NAMALWA (cell line): ENCODE measurements at places on chromosomes 12 and 14.

- no peak for DNase-seq
Observed at GRCh38 chr12:111558107-111558376, 41.1 kb downstream of the ATXN2 start.

DNA sequence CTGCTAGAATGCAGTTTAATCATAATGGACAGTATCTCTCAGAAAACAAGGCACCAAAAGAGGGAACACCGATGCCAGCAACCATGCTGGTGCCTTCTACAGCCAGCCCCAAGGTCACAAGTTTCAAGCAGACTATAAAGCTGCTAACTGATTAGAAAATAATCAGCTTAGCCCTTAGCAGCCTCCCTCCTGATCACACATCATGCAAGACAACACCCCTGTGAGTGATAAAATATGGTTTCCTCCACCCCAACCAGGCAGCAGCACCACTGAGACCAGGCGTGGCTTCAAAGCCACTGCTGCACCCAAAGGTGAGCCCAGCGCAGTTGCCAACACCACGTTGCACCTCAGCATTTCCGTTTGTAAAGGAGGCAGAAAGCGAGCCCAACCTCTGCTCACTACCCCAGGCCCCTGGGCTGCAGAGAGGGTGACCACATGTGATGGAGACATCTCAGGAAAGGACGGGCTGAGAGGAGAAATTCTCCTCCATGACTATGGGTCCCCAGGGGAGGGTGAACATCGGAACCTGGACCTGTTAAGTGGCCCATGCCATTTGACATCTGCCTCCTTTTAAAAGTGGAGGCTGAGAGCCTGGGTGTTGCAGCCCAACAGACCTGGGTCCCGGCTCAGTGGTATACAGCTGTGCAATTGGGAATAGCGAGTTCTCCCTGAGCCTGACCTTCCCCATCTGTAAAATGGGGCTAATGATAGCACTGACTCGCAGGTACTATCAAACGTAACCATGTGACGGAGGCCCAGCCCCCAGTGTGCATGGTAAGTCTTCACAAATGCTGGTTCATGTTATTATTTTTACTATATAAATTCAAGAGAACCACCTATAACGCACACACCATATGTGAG lies 11.5 kb downstream of the ZFP36L1 start:
- no peak for DNase-seq

DNA sequence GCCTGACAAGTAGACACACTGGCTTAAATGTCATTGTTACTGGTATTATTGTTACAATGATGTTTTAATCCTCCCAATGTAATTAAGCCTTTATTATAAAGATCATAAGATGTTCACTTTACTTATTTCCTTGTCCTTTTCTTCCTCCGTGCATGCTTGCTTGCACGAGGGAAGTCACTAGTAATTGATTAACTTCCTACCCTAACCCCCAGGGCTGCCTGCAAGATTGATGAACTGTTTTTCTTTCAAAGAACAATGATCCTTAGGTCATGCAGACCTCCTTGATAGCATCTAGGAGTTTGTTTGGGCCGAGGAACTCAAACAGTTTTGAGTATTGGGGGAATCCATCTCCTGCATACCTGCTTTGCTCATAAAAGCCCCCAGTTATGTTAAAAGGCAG lies 43.0 kb downstream of the GLRX5 start:
- DNase-seq = no peak

DNA sequence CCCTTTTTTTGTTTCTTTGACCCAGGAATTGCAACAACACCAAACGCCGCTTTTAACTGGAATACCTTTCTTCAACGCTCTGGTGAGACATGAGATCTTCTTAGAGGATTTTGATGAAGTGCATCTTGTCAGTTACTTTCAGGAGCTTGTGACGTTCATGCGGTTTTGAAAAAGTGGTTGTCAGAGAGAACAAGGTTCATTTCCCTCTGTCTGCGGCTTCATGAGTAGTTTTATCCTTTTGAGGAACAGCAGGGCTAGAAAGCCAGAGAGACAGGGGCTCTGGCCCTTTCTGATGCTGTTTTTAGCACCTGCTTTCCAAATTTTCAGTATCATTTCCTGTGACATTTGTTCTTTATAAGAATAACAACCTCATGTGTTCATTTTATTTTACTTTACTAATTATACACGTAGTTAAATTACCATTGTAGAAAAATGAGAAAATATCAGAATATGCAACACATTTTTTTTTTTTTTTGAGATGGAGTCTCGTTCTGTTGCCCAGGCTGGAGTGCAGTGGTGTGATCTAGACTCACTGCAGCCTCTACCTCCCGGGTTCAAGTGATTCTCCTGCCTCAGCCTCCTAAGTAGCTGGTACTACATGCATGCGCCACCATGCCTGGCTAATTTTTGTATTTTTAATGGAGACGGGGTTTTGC lies 61.8 kb downstream of the GLT1D1 start:
- DNase-seq = no peak

- DNase-seq = no peak
Observed at GRCh38 chr14:57820581-57820980, 45.3 kb downstream of the SLC35F4 start.

DNA sequence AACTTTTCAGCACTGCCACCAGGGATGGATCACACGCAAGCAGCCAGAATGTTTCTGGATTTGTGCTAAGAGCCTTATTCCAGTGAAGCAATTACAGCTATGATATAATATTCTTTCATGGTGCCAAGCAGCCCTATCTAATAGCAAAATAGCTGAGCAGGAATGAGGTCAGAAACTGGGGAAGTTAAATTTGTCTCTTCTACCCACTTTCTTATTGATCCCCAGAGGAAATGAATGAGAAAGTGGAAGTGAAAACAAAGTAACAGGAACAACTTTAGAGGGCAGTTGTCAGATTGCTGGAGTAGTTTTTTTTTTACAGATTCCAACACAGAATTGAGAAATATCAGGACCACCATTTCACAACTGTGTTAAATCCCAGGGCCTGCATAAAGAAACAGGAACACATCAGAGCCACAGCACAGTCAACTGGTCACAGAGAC lies 44.8 kb downstream of the GCH1 start:
- peak; percentile 57 for DNase-seq

GRCh38 chr12:29234965-29235626 lies 86.0 kb downstream of the FAR2 start:
- no peak for DNase-seq

GRCh38 chr14:58677996-58678395 lies 40.2 kb downstream of the DACT1 start:
- DNase-seq = no peak

- no peak for DNase-seq
Observed at GRCh38 chr12:131461096-131461495, 249.8 kb upstream of the SFSWAP start.

GRCh38 chr12:41032386-41032785 lies 155.7 kb upstream of the PDZRN4 start:
- DNase-seq = no peak

DNA sequence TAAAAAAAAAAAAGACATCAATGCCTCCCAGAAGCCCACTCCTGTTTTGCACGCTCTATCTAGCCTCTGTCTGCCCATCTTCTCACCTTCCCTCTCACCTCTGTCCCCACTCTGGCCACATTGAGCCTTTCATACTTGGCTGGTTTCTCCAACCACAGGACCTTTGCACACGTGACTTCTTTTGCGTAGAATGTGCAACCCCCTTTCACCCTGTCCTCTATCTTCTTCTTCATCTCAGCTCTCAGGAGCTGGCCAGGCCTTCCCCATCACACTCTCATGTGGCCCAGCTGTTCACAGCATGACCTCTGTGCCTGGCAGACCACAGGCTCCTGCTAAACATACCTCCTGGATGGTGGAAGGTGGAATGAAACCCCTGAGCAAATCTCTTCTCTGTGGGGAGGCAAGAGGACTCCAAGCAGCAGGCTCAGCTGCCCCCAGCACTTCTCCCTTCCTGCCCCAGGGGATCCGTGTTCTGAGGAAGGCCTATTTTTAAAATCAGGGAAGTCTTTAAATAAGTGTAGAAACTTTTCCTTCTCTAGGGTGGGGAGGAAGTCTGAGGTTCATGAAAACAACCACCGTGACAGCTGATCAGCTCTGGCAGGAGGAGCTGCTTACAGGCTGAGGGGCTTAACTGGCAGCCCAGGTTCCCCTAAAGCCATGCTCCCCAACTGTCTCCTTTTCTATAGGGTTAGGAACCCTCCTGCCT lies 11.6 kb downstream of the HVCN1 start:
- DNase-seq = peak; percentile 54

DNA sequence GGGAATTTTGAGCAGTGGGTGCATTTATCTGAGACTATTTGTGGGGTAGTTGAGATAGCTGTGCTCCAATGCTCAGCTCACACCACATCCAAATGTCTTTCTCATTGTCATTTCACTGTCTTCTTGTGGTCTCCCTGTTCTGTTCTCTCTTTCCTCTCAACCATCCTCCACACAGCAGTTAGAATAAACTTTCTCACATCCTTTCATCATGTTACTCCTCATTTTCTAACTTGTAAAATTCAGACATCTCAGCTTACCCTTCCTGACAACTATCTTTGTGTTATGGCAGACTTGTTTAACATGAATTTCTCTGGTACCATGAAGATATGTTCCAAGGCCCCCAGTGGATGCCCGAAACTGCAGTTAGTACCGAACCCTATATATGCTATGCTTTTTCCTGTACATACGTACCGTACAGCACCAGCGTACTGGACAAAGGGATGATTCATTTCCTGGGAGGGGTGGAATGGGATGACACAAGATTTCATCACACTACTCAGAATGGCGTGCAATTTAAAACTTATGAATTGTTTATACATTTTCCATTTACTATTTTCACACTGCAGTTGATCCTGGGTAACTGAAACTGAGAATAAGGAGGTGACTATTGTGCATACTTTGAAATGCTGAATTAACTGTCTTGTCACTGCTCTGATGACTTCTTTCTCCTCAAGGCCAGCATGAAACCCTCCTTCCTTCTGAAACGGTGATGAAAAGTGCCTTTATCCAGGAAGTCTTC lies 177.1 kb upstream of the SLC38A2 start:
- DNase-seq = no peak

DNA sequence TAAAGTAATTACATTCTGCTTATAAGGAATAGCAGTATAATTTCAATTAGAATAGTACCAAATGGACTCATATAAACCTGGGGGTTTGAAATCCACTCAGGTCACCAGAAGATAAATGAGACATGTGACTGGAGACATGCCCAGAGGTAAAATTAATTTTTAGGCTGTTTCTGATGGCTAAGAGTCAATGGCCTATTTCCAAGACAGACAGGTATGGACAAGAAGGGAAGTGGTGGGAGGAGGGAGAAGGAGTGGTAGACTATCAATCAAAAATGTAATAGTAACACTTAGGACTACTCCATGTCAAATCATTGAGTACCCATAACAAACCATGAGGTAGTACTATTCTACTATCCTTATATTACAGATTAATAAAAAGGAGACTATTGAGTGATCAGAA lies 544.0 kb downstream of the GALC start:
- DNase-seq = no peak

DNA sequence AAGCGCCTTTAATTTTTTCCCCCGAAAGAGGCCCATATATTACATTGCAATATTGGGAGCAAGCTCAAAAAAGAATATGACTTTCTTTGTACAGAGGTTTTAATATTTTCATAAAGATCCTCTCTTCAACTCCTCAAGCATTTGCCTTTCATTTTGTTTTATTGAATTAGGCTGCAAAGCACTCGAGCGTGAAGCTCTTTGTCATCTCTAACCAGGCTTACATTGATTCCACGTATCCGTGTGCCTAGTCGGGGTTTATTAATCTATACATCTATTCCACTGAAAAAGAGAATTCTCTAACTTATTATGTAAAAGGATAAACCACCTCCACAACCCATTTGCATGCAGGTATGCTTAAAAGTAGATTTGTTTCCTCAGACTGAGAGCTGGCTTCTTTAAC lies 234.8 kb upstream of the TMPO start:
- DNase-seq = no peak

- peak; percentile 67 for DNase-seq
Observed at GRCh38 chr12:49777800-49778748, 36.7 kb downstream of the TMBIM6 start.

- no peak for DNase-seq
Observed at GRCh38 chr14:96055753-96056508, 16.8 kb downstream of the C14orf132 start.

DNA sequence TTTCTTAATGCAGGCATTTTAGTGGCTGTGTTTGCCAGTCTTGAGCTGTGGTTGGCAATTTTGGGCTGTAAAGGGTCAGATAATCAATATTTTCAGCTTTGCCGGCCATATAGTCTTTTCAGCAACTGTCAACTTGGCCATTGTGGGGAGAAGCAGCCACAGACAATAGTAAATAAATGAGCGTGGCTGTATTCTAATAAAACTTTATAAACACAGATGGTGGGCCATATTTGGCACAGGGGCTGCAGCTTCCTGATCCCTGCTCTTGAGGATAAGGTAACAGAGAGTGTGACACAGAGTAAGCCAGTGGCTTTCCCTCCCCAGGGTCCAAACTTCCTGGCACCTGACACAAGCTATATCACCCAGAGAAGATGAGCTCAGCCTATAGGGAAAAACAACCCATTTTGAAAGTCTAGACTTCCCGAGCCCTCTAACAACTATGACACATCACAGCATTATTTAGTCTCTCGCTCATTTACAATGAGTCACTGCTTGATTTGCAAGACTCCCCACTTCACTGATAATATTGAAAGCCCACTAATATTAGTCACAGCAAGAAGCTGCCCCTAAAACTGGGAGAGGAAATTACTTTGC lies 163.1 kb upstream of the TMPO start:
- no peak for DNase-seq

DNA sequence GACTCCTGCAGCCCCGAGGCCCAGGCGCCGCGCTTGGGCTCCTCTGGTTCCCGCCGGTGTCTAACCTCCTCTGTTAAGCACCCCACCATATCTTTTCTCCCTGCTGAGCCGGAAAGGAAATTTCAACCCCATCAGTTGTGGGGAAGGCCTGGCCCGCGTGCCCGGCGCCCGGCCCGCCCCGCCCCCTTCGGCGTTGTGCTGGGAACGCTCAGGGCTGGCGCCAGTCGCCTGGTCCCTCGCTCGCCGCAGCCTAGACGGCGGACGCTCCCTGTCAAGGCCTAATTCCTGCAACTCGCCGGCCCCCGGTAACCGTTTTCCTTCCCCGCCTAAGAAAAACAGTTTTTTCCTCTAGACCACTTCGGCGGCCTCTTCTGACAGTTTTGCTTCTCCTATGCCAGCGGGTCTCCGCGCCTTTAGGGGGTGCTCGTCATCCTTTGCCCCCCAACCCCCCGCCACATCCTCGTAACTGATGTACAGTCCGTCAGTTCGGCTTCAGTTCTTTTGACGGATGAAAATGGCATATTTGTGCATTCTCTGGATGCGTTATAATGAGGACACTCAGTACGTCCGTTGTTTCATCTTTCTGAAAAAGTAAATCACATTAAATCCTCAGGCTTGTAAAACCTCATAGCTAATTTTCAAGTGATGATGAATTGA lies 506 bp upstream of the NAP1L1 start:
- peak; percentile 82 for DNase-seq
